Chondrocyte (in vitro differentiated cells): ENCODE measurements at places on chromosomes 7 and 10.

- H3K27me3 ChIP-seq: no peaks in the 10 kb centered on the region
- no peaks in the 10 kb centered on the region for H3K36me3 ChIP-seq
- H3K4me3 ChIP-seq: no peak overlapping the region
- H3K4me1 ChIP-seq: peaks cover 60% of the 10 kb centered on the region
- DNase-seq: no peak
Observed at GRCh38 chr10:78774999-78775711, 293.6 kb upstream of the ZMIZ1 start.

DNA sequence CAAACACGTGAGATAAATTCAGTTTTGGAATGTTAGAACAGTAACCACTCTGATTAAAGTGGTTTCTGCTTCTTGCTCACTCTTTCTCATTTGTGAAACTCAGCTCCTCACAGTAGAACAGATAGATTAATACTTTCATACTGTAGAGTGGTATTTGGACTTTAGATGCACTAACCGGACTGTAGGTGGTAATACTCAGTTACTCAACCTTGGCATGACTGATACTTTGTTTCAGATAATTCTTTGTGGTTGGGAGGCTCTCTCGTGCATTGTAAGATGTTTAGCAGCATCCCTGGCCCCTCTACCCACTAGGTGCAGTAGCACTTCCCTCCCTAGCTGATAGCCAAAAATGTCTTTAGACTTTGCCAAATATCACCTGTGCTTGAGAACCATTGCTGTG lies 37.6 kb downstream of the MCU start:
- peaks cover 1% of the 10 kb centered on the region for H3K36me3 ChIP-seq
- H3K27me3 ChIP-seq: no peaks in the 10 kb centered on the region
- peaks cover 42% of the 10 kb centered on the region for H3K4me1 ChIP-seq
- DNase-seq: no peak
- no peak overlapping the region for H3K4me3 ChIP-seq
- peak overlapping the region; percentile 75 for H3K27ac ChIP-seq

- peaks cover 11% of the 10 kb centered on the region for H3K36me3 ChIP-seq
- peaks cover 88% of the 10 kb centered on the region for H3K4me1 ChIP-seq
- no peaks in the 10 kb centered on the region for H3K27me3 ChIP-seq
- no peak overlapping the region for H3K4me3 ChIP-seq
- DNase-seq: no peak
Observed at GRCh38 chr7:137943132-137943551, 58.7 kb downstream of the CREB3L2 start.

- H3K27me3 ChIP-seq: peaks cover 54% of the 10 kb centered on the region
- H3K4me3 ChIP-seq: no peak overlapping the region
- DNase-seq: no peak
Observed at GRCh38 chr7:129150199-129150996, 5.9 kb downstream of the TSPAN33 start.

DNA sequence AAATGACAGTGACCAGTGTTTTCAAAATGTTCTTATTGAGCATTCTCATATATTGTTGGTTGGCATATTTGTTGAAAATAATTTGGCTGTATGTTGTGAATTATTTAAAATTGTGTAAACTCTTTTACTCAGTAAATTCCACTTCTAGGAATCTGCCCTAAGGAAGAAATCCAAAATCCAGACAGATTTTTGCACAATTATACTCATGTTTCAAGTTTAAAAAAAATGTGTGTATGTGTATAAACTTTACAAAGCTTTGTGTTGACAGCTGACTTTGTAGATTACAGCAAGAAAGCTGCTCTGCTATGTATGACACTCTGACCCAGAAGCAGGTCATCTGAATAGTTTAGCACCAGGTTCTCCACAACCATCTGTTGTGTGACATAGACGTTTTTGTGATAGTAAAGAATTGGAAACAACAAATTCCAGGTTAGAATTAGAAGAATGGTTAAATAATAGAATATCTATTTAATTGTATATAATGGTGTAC lies 21.6 kb downstream of the KIFBP start:
- peaks cover 6% of the 10 kb centered on the region for H3K4me1 ChIP-seq
- H3K27me3 ChIP-seq: no peaks in the 10 kb centered on the region
- no peak for DNase-seq

DNA sequence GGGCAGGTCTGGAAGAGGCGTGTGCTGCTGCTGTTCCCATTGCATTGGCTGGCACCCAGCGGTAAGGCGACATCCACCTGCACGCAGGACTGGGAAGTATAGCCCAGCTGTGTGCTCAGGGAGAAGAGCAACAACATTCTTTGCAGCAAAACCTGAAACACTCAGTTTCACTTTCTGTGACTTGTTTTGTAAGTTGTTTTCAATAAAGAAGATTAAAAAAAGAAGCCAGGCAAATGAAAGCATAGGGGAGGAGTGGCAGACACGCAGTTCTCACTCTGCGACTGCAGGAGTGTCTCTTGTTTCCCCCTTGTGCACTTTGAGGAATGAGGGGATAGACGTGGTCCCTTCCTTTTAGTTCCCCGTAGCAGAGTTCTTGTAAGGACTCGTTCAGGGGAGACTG lies 5.8 kb downstream of the FBH1 start:
- H3K27ac ChIP-seq: no peak overlapping the region
- no peak overlapping the region for H3K4me3 ChIP-seq
- DNase-seq: no peak
- peaks cover 30% of the 10 kb centered on the region for H3K4me1 ChIP-seq
- H3K36me3 ChIP-seq: peaks cover 13% of the 10 kb centered on the region

- H3K36me3 ChIP-seq: no peaks in the 10 kb centered on the region
- DNase-seq: no peak
- no peak overlapping the region for H3K27ac ChIP-seq
- H3K4me1 ChIP-seq: peaks cover 20% of the 10 kb centered on the region
Observed at GRCh38 chr7:114791771-114792170, 130.1 kb upstream of the MDFIC start.

DNA sequence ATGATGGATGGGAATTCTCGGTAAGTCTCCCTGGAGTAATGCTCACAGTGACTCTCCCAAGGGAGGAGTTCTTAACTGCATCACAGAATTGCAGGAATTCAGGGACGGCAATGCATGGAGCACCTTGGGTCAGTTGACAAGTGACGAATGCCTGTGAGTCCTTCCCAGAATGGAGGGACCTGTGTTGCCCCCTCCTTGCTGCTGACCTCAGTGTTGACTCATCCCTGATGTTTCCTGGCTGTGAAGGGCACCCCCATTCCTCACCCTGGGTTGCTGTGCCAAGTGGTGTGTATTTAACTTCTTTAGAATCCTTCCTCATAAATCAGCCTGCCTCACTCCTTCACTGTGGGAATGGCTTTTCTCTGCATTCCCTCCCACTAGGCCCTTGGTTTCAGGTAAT lies 98.9 kb downstream of the LRMDA start:
- no peaks in the 10 kb centered on the region for H3K36me3 ChIP-seq
- no peak for DNase-seq
- H3K27ac ChIP-seq: peak overlapping the region; percentile 78
- H3K27me3 ChIP-seq: peaks cover 13% of the 10 kb centered on the region
- peaks cover 23% of the 10 kb centered on the region for H3K4me1 ChIP-seq

DNA sequence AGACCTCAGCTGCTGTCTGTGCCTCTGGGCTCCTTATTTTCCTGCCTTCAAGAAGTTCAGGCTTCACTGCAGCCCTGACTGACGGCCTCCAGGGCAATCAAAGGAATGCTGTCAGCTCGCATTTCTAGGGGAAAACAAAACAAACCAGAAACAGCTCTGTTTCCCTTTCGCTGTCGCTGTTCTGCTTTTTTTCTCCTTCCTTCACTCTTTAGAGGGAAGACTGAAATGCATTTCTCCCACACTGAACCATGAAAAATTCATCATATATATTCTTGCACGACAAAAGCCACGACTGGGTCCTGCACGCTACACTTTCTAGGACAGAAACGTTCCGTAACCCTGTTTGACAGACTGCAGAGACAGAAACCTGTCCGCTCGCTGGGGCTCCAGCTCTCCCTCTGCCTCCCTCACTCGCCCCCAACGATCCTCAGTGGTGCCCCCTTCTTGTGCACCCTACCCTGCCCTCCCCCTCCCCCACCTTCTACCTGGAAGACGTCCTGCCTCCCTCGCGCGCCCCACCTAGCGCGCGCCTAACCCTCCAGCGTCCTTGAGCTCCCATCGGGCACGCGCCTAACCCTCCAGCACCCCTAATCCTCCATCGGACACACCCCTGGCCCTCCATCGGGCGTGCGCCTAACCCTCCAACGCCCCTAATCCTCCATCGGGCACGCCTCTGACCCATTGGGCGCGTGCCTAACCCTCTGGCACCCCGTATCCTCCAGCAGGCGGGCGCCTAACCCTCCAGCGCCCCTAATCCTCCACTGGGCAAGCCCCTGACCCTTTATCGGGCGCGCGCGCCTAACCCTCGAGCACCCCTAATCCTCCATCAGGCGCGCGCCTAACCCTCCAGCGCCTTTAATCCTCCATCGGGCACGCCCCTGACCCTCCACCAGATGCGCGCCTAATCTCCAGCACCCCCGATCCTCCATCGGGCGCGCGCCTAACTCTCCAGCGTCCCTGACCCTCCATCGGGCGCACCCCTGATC lies 37.1 kb downstream of the SVOPL start:
- H3K4me3 ChIP-seq: peak overlapping the region; percentile 74
- H3K27ac ChIP-seq: peak overlapping the region; percentile 90
- peaks cover 48% of the 10 kb centered on the region for H3K4me1 ChIP-seq
- peak; percentile 91 for DNase-seq
- peaks cover 2% of the 10 kb centered on the region for H3K36me3 ChIP-seq

DNA sequence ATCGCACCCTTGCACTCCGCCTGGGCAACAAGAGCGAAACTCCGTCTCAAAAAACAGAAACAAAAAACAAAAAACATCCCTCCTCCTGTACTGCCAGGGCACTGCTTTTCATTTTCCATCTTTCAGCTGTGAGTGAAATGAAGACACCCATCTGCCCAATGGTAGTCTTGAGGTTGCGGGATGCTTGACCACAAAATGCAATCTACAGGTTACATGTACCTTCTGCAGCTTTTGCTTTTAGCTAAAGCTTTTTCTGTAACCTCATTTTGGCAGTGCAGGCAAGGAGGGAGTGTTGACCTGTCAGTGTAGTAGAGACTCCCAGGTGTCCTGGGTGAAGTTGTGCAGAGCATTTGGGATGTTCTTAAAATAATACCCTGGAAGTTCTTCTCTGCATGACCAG lies 476.5 kb downstream of the CALN1 start:
- H3K4me1 ChIP-seq: peaks cover 7% of the 10 kb centered on the region
- H3K27ac ChIP-seq: no peak overlapping the region
- no peaks in the 10 kb centered on the region for H3K36me3 ChIP-seq
- DNase-seq: no peak

GRCh38 chr7:151851782-151852181 lies 25.1 kb downstream of the PRKAG2 start:
- H3K27me3 ChIP-seq: peaks cover 21% of the 10 kb centered on the region
- H3K27ac ChIP-seq: no peak overlapping the region
- H3K4me1 ChIP-seq: no peaks in the 10 kb centered on the region
- H3K4me3 ChIP-seq: no peak overlapping the region
- H3K36me3 ChIP-seq: no peaks in the 10 kb centered on the region

- peaks cover 21% of the 10 kb centered on the region for H3K27me3 ChIP-seq
- H3K36me3 ChIP-seq: no peaks in the 10 kb centered on the region
- H3K4me1 ChIP-seq: no peaks in the 10 kb centered on the region
- H3K4me3 ChIP-seq: no peak overlapping the region
- no peak for DNase-seq
Observed at GRCh38 chr7:103380395-103381191, 33.1 kb downstream of the PSMC2 start.

DNA sequence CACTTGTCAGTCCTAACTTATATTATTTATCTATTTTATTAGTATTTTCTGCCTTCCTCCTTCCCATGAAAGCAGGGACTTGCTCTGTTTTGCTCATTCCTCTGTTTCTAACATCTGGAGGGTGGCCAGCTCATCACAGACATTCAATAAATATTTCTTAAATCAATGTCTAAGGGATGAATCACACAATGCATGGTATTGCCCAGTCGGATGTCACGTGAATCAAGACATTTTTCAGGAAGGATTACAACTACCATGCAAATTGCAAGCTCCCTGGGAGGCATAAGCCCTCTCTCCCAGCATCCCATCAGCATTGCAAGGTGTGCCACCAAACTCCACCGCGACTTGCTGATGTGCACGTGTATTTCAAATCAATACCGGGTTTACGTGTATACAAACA lies 146.6 kb upstream of the RNF32 start:
- H3K4me3 ChIP-seq: no peak overlapping the region
- DNase-seq: no peak
- no peaks in the 10 kb centered on the region for H3K27me3 ChIP-seq

- DNase-seq: no peak
- peaks cover 36% of the 10 kb centered on the region for H3K36me3 ChIP-seq
- H3K27ac ChIP-seq: no peak overlapping the region
- H3K27me3 ChIP-seq: no peaks in the 10 kb centered on the region
- peaks cover 8% of the 10 kb centered on the region for H3K4me1 ChIP-seq
Observed at GRCh38 chr10:38038932-38039245, 28.4 kb downstream of the ZNF33A start.

DNA sequence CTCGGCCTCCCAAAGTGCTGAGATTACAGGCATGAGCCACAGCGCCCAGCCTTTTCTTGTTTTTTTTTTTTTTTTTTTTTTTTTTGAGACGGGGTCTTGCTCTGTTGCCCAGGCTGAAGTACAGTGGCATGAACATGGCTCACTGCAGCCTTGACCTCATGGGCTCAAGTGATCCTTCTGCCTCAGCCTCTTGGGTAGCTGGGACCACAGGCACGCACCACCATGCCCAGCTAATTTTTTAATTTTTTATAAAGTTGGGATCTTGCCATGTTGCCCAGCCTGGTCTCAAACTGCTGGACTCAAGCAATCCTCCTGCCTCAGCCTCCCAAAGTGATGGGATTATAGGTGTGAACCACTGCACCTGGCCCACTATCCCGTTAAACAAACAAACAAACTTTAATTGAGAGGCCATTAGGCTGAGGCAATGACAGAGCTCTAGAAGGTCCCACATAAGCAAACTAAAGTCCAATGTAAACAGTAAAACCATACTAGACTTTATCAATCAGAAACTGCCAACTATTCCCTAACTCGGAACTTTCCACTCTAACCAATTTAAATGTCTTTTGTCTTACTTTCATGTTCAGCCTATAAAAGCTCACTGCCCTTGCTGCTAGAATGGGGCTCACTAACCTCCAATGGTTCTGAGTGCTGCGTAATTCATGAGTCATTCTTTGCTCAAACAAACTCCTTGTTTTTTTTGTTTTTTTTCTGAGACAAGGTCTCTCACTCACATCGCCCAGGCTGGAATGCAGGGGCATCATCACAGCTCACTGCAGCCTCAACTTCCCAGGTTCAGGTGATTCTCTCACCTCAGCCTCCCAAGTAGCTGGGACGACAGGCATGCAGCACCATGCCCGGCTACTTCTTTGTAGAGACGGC lies 1.9 kb downstream of the DHX32 start:
- DNase-seq: no peak
- peak overlapping the region; percentile 49 for H3K27ac ChIP-seq
- no peak overlapping the region for H3K4me3 ChIP-seq
- H3K27me3 ChIP-seq: no peaks in the 10 kb centered on the region
- peaks cover 21% of the 10 kb centered on the region for H3K4me1 ChIP-seq
- peaks cover 20% of the 10 kb centered on the region for H3K36me3 ChIP-seq

GRCh38 chr10:122530177-122530576 lies 30.4 kb upstream of the DMBT1 start:
- H3K27ac ChIP-seq: no peak overlapping the region
- no peak for DNase-seq
- peaks cover 10% of the 10 kb centered on the region for H3K4me1 ChIP-seq
- no peaks in the 10 kb centered on the region for H3K36me3 ChIP-seq
- H3K27me3 ChIP-seq: peaks cover 4% of the 10 kb centered on the region
